ENCODE measurements at places on chromosomes 4 and X. TPM values are rescaled to one million over a fixed set of nuclear protein-coding genes. Genes with fewer than 3 reads are reported as not detected.

The TCP11X2 gene
- not detected for total RNA-seq

The EDA2R gene
- total RNA-seq, result 1.6 TPM

DNA sequence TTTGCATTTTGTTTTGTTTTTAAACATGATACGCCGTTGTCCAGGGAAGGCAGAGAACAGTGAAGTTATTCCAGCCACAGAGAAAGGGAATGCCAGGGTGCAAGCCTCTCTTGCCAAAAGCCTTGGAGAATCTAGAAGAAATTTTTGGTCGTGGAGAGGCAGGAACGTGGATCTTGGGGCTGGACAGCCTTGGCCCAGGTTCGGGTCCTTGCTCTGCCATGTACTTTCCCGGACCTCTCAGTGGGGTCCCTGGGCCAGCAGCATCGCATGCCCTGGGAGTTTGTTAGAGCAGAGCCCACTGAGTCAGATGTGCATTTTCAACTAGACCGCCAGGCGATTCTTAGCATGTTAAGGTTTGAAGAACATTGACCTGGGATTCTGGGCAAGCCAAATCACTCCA lies 18.6 kb downstream of the FAM9A start:
- H3K36me3 ChIP-seq, result no peaks in the 10 kb centered on the region
- DNase-seq, result no peak
- no peak overlapping the region for H3K4me3 ChIP-seq
- H3K27me3 ChIP-seq, result no peaks in the 10 kb centered on the region
- H3K4me1 ChIP-seq, result no peaks in the 10 kb centered on the region
- no peak overlapping the region for H3K27ac ChIP-seq

- no peaks in the 10 kb centered on the region for H3K36me3 ChIP-seq
- H3K4me3 ChIP-seq, result no peak overlapping the region
- DNase-seq, result no peak
- no peaks in the 10 kb centered on the region for H3K27me3 ChIP-seq
Measured at GRCh38 chr4:32689518-32689917, 1969.3 kb downstream of the PCDH7 start.

DNA sequence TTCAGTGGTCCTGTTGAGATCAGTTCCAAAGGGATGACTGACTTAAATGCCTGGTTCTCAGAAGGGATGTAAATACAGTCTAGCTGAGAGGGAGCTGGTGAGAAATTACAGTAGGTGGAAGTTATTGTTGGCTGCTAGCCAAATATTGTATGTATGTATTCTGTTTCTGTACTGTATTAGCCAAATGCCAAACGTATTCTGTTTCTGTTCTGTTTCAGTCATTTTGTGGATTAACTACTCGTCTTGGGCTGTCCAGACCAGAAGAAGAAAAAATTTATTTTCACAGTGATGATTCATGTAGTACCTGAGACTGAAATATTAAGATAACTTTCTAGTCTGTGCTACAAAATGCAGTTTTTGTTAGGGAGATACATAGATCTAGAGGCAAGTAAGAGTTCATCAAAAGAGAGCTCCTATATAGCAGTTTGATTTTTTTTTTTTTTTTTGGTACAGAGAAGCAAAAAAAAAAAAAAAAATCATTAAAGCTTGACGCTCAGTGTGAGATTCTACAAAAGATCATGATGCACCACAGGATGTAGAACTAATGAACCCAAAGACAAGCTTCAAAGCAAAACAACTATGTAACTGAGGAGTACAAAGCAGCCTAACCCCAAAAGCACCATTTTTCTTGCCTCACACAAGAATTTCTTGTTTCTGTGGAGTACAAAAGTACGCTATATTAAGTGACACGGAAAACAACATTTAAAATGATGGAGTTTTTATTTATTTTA lies 54.8 kb downstream of the CASP6 start:
- no peak for DNase-seq
- no peaks in the 10 kb centered on the region for H3K36me3 ChIP-seq
- H3K4me3 ChIP-seq, result peak overlapping the region; percentile 50

The ADGRG2 gene
- not detected for total RNA-seq

- no peaks in the 10 kb centered on the region for H3K36me3 ChIP-seq
- H3K27ac ChIP-seq, result no peak overlapping the region
- H3K4me3 ChIP-seq, result no peak overlapping the region
- H3K4me1 ChIP-seq, result no peaks in the 10 kb centered on the region
- H3K27me3 ChIP-seq, result no peaks in the 10 kb centered on the region
Measured at GRCh38 chr4:171813526-171814250, 484 bp downstream of the GALNTL6 start.

The C4orf50 gene
- total RNA-seq, result 0.37 TPM

The CENPC gene
- 20.2 TPM for total RNA-seq

DNA sequence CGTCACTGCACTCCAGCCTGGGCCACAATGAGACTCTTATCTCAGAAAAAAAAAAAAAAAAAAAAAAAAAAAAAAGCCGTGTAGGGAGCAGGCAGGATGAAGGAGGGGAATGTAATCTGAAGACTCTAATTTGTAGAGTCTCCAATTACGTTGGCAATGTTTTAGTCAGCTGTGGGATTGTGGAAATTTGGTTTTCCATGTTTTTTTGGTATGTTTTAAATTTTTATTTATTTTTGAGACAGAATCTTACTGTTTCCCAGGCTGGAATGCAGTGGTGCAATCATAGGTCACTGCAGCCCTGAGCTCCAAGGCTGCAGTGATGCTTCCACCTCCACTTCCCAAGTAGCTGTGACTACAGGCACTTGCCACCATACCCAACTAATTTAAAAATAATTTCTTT lies 56.5 kb downstream of the NSD2 start:
- H3K4me1 ChIP-seq, result no peaks in the 10 kb centered on the region
- peaks cover 8% of the 10 kb centered on the region for H3K36me3 ChIP-seq
- H3K27me3 ChIP-seq, result no peaks in the 10 kb centered on the region
- no peak overlapping the region for H3K4me3 ChIP-seq

The SASH3 gene
- 147 TPM for total RNA-seq

DNA sequence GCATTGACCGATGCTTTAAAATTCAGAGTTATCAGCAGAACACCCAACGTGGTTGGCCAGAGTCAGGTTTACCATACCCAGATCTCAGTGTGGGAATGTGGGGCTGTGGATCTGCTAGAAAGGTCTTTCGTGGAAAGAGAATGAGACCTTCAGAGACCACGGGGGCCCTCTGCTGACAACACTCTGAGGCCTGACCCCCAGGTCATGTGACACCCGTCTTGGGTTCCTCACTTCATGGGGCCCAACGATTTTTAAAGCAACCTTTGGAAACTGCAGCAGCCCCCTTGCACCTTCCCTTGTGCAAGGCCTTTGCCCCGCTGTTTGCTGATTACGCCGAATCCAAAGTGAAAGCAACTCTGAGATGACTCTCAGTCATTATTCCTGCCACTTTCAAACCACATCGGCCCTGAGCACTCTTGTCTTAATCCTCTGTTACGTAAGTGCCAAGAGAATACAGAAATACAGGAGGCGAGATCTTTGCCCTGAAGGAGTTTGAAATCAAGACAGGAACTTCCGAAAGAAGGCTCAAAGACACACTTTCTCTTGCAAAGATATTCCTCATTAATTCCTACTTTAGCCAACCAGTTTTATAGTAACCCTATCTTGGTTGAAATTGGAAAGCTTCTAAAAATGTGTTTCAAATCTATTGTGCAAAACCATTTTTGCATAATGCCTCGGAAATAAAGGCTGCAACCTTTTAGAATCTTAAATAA lies 88.3 kb downstream of the EVC2 start:
- H3K4me3 ChIP-seq, result no peak overlapping the region
- no peak overlapping the region for H3K27ac ChIP-seq
- H3K4me1 ChIP-seq, result no peaks in the 10 kb centered on the region
- no peaks in the 10 kb centered on the region for H3K36me3 ChIP-seq
- H3K27me3 ChIP-seq, result no peaks in the 10 kb centered on the region

The KLHL8 gene
- 15.6 TPM for total RNA-seq

DNA sequence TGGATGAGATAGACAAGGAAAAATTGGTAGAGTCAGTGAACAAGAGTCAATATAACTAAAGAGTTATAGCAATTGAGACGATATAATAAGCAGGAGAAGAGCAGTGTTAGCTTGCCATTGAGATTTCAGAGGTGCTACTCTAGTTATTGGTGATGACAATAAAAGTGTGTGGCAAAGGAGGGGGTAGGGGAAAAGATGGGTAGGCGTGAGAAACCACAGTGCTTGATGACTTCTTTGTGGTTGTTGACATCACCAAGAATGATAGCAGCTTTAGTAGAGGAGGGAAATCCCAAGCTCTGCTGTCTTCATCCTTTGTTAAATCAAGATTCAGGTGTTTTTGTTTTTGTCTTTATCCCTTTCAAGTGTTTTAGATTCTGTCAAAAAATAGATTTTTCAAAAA lies 179.9 kb upstream of the PPP3CA start:
- H3K27me3 ChIP-seq, result no peaks in the 10 kb centered on the region
- H3K4me1 ChIP-seq, result peaks cover 19% of the 10 kb centered on the region
- H3K4me3 ChIP-seq, result no peak overlapping the region
- peak; percentile 84 for DNase-seq
- no peaks in the 10 kb centered on the region for H3K36me3 ChIP-seq
- H3K27ac ChIP-seq, result no peak overlapping the region

DNA sequence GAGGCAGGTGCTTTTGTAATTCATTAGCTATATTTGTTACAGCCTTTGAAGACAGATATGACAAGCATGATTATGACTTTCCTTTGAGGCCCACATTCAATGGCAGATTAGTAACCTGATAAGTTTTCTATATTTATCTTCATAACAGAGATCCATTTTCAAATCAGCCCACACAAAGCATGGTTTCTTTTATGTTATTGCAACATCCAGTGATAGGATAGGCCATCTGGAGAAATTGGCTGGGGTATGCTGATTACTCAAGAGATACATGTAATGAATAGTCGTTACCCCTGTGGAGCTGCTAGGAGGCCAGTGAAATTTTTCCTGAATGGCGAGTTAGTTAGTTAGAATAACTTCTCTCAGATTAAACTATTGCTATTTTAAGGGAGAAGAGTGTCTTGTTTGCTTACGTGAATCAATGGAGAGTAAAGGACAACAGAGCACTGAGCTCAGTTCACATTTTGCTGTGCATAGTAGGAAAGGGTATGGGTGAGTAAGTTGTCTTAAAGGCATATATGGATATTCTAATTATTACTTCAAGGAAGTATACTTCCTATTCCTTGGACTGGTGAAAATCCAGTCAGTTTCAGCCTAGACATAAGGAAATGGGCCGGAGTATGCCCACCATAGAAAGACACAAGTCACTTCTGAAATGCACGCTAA lies 79.2 kb upstream of the DKK2 start:
- no peak for DNase-seq
- no peaks in the 10 kb centered on the region for H3K36me3 ChIP-seq
- H3K4me1 ChIP-seq, result no peaks in the 10 kb centered on the region
- no peaks in the 10 kb centered on the region for H3K27me3 ChIP-seq
- H3K27ac ChIP-seq, result no peak overlapping the region

The STPG2 gene
- not detected for total RNA-seq
